Stimulated activated CD8-positive, alpha-beta memory T cell treated with anti-CD3 and anti-CD28 coated beads, Interleukin-7, amount 100 ng/mL, for 4 hours (primary cell): ENCODE measurements at places on chromosomes 6 and 20.
A peak's percentile ranks its signal among the peaks of the same experiment; 100 is the strongest.

- DNase-seq, result no peak
Observed at GRCh38 chr20:2955257-2955970, 82.1 kb downstream of the PTPRA start.

- no peak for DNase-seq
Observed at GRCh38 chr20:60877071-60877857, 374.8 kb upstream of the CDH4 start.

GRCh38 chr6:34602318-34603111 lies 46.4 kb upstream of the SPDEF start:
- DNase-seq, result no peak

GRCh38 chr6:170148709-170149470 lies 142.0 kb downstream of the DLL1 start:
- DNase-seq, result no peak

GRCh38 chr6:27251112-27251605 lies 3.7 kb downstream of the PRSS16 start:
- peak; percentile 34 for DNase-seq

- DNase-seq, result peak; percentile 92
Observed at GRCh38 chr6:31652925-31653724, 664 bp upstream of the BAG6 start.

DNA sequence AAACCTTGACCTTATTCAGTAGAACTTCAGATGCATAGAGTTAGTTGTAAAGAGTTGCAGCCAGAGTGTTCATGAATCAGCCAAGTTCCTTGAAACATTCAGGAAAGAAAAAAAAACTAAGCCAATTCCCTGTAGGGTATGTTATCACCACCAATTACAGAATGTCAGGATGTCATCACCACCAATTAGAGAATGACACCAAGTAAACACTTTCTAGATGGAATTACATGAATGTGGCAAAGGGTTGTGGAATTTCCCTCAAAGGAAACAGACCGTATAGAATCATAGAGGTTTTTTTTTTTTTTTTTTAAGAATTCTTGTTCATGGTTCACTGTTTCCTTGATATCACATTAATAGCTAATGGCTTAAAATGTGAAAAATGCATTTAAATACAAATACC lies 472.1 kb upstream of the RNF217 start:
- no peak for DNase-seq

DNA sequence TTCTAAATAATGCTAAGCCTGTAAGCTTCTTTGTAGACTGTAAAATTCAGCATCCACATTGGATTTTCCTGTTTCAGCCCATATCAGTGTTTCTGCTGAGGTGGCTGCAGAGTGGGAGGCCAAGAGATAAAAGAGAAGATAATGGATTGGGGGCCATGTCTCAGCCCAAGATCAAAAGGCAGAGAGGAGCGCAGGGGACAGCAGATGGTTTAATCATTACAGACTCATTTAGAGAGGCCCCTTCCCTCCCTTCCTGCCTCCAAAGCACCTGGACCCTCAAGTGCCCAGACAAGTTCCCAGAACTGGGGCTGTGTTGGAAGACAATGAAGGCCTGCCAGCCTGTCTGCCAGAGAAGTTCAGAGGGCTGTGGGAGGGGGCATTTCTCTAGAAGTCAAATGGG lies 20.4 kb upstream of the CTNNBL1 start:
- DNase-seq, result no peak

- DNase-seq, result no peak
Observed at GRCh38 chr20:37890643-37891042, 12.3 kb upstream of the VSTM2L start.

GRCh38 chr20:63955827-63956663 lies at the start of gene UCKL1:
UCKL1 (minus strand) TSS chr20:63956416; CDS start chr20:63956372, 44 bp downstream.
- DNase-seq, result peak; percentile 78

- DNase-seq, result no peak
Observed at GRCh38 chr6:40308533-40309306, 278.4 kb downstream of the LRFN2 start.
